ENCODE measurements at places on chromosomes 13 and 19. TPM values are rescaled to one million over a fixed set of nuclear protein-coding genes. Genes with fewer than 3 reads are reported as not detected.

- DNase-seq = no peak
Observed at GRCh38 chr19:41845001-41845050, at the start of gene DMRTC2. Gene DMRTC2, plus strand, starts transcription at chr19:41845042. Its CDS starts 2,387 bp downstream, at chr19:41847429.

GRCh38 chr19:56091751-56092546 is 29.1 kb downstream of the ZNF787 start:
- DNase-seq = no peak

DNA sequence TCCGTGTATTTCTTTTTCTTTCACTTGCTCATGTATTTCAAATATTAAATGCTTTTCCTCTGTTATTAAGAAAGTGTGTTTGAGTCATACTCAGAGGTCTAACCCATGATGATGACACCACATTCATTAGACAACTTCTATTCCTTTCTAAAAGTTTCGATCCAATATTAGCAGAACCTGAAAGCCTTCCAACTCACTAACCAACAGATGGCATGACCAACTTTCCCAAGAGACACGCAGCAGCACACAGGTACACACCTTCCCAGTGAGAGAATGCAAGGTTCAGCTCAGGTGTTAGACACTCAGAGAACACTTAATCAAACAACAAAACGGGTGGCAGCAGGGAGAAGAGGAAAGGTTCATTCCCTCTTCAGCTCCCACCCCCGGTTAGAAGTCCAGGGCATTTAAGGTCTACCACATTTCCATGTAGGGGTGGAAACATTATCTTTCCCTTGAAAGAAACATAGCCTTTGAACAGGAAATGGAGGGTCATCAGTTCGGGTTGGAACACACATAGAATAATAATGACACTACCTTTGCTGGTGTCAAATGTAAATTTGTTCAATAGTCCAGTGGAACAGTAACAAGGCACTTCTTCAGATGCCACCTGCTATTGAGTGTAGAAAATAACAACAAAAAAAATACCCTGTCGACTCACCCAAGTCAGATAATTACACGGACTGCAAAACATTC is 404.2 kb downstream of the COG6 start:
- peak; percentile 65 for DNase-seq

DNA sequence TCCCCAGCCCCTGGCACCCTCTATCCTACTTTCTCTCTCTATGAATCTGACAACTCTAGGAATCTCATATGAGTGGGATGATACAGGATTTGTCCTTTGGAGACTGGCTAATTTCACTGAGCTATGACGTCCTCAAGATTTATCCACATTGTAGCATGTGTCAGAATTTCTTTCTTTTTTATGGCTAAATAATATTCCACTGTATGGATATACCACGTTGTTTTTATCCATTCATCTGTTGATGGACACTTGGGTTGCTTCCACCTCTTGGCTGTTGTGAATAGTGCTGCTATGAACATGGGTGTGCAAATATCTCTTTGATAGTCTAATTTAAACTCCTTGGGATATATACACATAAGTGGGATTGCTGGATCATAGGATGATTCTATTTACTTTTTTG is 24.0 kb upstream of the INSR start:
- no peak for DNase-seq

GRCh38 chr13:97382276-97382675 is 51.7 kb upstream of the RAP2A start:
- no peak for DNase-seq

GRCh38 chr19:55341171-55341588 is 1.5 kb downstream of the KMT5C start:
- DNase-seq = peak; percentile 65

DNA sequence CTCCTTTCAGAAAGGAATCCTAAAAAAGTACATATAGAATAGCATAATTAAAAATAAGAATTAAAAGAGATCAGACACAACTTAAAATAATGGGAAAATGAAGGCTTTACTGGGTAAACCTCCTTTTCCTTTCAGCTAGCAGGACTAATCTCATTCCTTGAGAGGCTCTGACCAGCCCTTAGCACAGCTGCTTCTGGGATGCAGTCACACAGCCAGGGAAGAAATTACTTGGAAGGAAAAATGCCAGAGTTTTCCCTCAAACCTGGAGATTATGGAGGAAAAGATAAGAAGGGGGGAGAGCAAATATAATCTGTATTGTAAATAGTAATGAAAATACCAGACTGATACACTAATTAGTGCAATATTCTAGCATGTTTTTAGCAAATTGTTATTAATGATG is 91.8 kb downstream of the LRCH1 start:
- no peak for DNase-seq

- no peak for DNase-seq
Observed at GRCh38 chr13:45337395-45337794, 3.6 kb downstream of the TPT1 start.

GRCh38 chr13:43981512-43982301 is 102.0 kb downstream of the LACC1 start:
- no peak for DNase-seq

- DNase-seq = no peak
Observed at GRCh38 chr19:556611-557382, 12.9 kb downstream of the GZMM start.

DNA sequence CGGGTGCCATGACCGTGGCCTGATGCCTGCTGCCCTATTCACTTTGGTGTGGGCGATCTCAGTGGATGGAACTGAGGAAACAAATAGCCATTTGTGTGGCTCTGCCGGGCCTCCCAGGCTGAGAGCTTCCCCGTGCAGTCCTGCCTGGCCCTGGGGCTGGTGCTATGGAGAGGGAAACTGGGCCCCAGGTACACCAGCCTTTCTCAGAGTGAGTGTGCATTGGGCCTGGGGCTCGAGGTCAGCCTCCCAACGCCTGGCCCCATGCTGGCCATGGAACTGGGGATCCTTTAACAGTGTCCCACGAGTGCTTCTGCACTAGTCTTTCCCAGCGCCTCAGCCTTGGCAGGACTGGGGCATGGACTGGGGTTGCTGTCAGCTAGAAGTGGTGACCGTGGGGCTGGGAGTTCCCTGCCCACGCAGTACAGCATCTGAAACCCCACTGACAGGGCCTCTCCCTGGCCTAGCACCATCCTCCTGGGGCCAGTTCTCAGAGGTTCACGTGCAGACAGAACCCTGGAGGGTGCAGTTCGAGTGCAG is 10.5 kb downstream of the PLEKHF1 start:
- no peak for DNase-seq

DNA sequence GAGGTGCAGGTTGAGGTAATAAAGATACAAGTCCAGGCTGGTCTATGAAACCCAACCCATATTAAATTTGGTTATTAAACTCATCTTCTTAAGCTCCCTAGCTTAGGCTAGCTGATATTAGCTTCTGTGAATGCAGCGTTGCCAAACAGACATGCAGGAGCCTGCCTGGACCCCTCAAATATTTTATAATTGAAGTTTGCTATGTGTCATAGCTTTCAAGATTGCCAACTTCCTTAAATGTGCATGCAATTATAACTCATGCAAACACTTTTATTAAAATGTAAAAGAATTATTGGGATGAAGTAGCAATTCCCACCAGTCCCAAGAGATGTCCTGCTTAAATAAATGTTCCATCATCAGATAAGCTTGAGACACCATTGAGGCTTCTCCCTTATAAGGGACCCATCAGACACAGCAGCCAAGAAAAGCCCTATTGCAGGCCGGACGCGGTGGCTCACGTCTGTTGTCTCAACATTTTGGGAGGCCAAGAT is 51.3 kb downstream of the MBNL2 start:
- no peak for DNase-seq

DNA sequence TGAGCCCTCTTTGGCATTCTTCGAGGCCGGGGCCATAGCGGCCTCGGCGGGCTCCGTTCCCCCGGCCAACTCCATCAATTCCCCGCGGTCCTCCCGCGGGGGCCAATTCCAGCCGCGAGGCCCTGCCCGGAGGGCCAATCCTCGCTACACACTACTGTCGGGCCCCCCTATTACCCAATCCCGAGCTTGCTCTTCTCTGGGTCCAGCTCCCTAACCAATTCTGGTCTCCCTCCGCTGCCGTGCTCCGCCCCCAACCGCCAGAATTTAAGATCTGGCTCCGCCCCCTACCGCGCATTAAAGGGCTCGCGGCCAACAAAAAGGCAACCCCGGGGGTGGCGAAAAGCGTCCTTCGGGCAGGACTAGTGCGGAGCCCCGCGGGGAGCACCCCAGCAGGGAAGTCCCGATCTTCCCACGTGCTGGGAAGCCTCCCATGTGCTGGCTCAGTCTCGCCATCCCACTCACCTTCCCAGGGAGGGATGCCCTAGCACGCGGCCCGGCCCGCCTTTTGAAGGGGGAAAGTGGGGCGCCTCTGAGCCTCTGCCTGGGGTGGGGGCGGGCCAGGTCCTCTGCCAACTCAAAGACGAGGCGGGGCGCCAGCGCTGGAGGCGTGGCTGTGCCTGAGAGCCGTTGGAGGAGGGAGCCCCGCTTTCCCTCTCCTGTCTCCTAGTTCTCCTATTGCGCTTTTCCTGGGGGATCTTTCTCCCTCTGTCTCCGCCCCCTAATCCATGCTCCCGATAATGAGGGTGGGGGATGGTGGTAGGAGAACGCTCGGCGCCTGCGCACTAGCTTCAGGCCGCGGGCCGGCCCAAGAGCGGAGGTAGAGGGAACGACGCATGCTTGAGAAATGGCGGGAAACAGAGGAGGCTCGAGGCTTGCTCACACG is 3.5 kb downstream of the LIPE start:
- peak; percentile 86 for DNase-seq

GRCh38 chr13:63954683-63955082 is 2539.0 kb upstream of the PCDH20 start:
- DNase-seq = no peak

DNA sequence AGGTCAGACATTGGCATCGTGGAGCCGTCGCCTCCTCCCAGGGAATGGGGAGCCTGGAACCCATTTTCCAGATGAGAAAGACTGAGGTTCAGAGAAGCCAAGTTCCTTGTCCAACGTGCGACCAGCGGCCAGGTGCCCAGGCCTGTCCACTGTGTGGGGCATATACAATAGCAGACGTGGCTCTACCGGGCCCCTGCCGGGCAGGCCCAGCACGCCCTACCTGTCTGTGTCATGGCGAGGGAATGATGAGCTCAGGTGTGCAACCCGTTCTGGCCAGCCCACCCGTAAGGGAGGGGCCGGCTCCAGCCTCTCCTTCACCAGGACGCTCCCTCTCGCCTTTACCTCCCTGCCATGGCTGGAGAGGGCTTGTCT is 837 bp downstream of the GNA15 start:
- DNase-seq = no peak

DNA sequence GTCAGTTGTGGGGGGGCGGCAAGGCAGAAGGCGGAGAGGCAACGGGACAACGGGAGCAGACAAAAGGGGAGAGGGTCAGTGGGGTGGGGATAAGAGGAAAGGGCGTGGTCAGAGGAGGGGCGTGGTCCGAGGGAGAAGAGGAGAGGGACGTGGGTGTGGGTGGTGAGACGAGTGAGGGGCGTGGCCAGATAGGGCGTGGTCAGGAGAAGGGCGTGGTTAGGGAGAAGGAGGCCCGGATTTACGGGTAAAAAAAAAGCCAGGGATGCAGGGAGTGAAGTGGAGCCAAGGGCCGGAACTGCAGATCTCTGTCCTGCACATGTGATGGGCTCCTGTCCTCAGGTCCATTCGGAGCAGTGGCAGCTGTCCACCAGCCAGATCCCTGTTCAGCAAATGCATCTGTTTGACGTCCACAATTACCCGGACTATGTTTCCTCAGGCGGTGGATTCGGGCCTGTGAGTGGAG is 21.5 kb downstream of the CPT1C start:
- DNase-seq = peak; percentile 44

DNA sequence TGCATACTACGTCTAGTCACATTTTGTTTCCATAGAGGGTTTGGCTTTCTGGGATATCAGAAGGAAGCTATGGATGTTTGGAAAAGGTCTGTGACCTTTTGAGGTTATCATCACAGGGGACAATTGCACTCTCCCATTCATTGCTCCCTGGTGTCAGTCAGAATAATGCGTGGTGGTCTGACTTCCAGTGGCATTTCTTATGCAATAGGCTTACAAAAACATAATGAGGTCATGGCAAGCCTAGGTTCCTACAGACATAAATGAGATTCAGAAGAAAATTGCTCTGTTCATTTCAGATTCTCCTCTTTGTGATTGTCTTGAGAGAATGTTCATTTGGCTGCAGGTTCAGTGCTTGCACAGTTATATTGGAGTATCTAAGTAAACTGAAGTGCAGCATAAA is 54.6 kb downstream of the ARHGAP35 start:
- DNase-seq = no peak

DNA sequence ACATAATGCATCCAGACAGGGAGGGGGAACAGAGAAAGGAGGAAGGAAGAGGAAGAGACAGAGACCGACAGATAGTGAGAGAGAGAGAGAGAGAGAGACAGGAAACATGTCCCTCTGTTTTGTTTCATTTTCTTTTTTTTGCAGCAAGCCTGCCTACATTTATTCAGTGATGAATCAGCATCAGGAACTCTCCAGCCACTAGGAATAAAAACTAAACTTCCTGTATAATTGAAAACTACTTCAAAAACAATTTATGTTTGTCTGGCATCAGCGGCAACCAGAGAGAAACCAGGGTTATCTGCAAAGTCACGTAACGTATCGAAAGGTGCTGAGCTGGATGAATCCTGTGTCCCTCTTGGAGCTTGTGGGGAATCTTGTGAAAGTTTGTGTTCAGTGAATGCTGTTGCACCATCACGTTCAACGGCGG is 148.6 kb upstream of the SOX21 start:
- DNase-seq = no peak

- DNase-seq = no peak
Observed at GRCh38 chr19:43290568-43291359, 21.4 kb upstream of the PSG9 start.

GRCh38 chr19:3458229-3459088 is 21.9 kb downstream of the SMIM24 start:
- peak; percentile 48 for DNase-seq

DNA sequence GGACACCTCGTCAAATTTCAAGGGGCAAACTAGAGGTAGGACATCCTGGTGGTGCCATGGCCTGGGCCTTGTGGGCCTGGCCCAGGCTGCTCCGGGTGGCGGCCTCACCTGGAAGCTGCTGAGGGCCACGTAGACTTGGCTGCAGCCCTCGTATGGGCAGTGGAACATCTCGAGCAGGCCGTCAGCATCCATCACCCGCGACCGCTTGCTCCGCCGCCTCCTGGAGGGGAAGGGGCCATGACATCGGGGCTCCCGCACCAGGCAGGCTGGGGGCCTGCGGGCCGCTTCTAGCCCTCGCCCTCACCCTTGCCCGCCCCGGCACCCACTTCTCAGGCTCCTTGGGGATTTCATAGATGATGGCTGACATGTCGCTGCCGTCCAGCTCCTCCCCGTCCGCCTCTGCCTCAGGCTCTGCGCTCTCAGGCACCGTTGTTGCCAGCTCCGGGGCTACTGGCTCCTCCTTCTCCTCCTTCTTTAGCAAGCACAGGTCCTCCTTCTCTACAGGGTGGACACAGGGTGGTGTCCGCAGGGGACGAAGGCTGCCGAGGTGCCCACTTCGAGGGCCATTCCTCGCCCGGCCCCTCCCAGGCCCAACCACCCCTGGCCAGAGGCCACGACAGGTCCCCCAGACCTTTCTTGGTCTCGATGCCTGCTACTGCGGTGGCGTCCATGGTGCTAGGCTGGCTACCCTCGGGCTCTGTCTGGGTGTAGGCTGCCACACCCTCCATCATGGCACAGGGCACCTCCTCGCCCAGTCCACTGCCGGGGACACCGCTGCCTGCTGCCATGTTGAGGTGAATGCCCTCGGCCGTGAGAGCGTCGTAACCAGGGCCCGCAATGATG is 6.0 kb upstream of the ELAVL3 start:
- DNase-seq = no peak

- no peak for DNase-seq
Observed at GRCh38 chr13:101811284-101811839, 358.9 kb downstream of the ITGBL1 start.

PRTN3 gene
- total RNA-seq = 0.24 TPM

DACH1 gene
- 2.5 TPM for total RNA-seq

OBI1 gene
- total RNA-seq = 2.3 TPM

FARP1 gene
- total RNA-seq = 53.8 TPM

ZNF536 gene
- 0.08 TPM for total RNA-seq

ZC3H4 gene
- total RNA-seq = 30.4 TPM

HSD11B1L gene
- 3.7 TPM for total RNA-seq

FOSB gene
- 17.0 TPM for total RNA-seq

STX10 gene
- 17.0 TPM for total RNA-seq
